Activated CD4-positive, alpha-beta T cell treated with anti-CD3 and anti-CD28 coated beads, Interleukin-2, amount 50 U/mL, for 24 hours (primary cell): ENCODE measurements at places on chromosomes 1 and 21.

DNA sequence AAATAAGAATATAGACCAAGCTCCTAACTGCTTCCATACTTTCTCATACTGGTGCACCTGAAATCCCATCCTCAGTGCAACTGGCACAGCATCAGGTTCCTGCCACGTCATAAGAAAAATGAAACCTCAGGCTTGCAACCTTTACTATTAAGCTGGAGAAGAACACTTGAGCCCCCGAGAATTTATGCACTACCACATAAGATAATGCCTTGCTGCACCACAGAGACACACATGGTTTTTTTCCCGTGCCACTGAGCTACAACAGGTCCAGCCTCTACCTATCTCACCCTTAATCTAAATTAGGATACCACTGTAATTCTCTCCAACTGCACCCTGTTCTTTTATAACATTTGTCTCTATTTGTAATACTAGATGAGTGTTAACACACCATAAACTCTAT lies 174.5 kb downstream of the DENND1B start:
- DNase-seq: no peak

- no peak for DNase-seq
Observed at GRCh38 chr1:38962560-38962959, 20.9 kb upstream of the RHBDL2 start.

DNA sequence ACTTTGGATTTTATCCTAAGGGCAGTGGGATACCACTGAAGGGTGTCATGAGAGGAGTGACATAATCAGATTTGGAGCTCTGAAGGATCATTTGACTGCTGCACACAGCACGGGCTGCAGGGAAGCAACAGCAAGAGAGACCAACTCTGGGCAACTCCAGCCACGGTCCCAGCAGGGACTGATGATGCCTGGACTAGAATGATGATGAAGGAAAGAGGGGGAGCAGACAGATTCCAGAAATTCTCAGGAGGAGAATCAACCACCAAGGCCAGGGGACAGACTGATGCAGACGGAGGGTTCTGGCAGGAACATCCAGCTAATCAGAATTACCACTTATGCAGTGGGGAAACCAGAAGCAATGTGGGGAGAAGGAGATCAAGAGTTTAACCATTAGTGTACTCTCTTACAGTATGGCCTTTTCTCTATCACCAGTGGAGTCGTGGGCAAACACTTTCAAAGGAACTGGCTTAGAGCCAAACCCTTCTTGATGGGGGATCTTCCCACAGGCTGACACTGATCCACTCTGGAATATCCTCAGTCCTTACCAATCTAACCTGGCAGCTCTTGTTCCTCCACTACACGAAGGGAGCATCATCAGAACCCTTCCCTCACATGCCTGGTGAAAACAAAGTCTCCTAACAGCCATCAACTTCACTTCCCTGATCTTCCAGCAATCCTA lies 3.3 kb downstream of the URB1 start:
- no peak for DNase-seq

- DNase-seq: no peak
Observed at GRCh38 chr1:184975208-184975870, 1.0 kb upstream of the NIBAN1 start.

GRCh38 chr1:29991025-29991424 lies 732.4 kb downstream of the MATN1 start:
- DNase-seq: no peak

GRCh38 chr1:219185486-219186117 lies 11.9 kb downstream of the LYPLAL1 start:
- DNase-seq: no peak

DNA sequence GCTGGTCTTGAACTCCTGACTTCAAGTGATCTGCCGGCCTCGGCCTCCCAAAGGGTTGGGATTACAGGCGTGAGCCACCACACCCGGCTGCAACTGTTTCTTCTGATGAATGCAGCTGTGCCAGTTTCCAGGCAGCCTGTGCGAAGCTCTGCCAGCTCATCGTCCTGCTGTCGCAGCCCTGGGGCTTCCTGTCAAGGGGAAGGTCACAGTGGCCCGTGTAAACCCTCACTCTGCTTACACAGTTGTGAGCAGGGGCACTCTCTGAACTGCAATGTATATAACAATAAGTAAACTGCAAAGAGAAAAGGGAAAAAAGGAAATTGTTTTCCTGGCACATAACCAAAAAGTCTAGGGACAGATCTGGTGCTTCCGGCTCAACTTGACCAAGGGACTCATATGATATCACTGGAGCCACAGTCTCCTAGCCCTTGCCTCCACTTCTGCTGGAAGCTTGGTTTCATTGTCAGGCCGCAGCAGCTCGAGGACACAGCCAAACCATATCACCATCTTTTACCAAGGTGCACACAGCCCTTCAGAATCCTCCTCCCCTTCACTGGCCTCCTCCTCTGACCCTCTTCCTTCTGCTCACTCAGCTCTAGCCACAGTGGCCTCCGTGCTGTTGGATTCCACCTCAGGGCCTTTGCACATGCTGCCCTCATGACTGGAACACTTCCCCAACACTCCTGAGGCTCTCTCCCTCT lies 22.8 kb upstream of the LBR start:
- DNase-seq: no peak

DNA sequence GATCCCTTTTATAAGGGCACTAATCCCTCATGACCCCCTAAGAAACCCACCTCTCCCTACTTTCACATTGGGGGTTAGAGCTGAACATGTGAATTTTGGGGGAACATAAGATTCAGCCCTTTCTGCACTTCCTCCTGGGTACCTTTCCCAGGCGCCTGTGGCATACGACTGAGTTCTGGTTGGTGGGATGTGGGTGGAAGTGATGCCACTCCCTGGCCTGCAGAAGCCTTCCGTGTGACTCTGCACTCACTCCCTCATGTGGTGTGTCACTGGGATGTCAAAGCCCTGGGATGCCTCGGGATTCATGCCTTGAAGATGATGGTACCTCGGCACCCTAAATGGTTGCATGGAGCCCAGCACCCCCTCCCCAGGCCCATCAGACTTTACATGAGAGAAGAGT lies 28.3 kb upstream of the VASH2 start:
- DNase-seq: no peak

GRCh38 chr1:60813071-60813470 lies 269.3 kb upstream of the NFIA start:
- no peak for DNase-seq

DNA sequence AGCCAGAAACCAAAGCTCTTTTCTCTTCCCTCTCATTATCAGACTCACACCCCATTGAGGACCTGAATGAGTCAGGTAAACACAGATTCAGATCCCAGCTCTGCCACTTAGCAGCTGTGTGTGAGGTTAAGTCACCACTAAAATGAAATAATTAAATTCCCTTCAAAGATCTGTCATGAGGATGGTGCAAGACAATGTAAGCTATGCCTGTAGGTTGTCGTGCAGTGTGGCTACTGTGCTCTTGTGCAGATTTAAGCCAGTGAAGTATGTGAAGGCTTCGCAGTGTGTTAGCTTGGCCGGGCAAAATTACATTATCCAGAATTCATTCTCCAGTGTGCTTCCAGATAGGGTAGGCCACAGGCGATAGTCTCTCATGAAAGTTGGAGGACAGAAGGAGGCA lies 13.6 kb downstream of the UBL4B start:
- no peak for DNase-seq

- DNase-seq: no peak
Observed at GRCh38 chr1:169634877-169635276, 5.0 kb upstream of the SELP start.

GRCh38 chr1:74579425-74579824 lies 67.0 kb upstream of the LRRC53 start:
- no peak for DNase-seq

DNA sequence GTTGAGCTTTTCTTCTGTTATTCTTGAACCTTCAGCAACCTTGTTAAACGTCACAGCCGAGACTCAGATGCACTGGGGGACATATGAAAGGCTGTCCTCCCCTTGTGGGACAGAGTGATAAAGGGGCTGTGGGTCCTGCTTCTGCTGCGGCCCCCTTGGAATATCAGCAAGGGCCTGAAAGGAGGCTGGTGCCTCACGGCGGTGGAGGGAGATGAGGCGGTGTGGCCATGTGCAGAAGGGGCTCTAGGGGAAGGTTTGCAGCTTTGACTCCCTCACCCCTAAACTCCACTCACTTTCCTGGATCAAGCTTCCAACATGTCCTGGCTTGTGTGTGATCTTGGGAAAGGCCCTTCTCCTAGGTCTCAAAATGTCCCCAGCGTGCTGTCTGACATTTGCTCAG lies 270.7 kb upstream of the CSF3R start:
- DNase-seq: no peak

DNA sequence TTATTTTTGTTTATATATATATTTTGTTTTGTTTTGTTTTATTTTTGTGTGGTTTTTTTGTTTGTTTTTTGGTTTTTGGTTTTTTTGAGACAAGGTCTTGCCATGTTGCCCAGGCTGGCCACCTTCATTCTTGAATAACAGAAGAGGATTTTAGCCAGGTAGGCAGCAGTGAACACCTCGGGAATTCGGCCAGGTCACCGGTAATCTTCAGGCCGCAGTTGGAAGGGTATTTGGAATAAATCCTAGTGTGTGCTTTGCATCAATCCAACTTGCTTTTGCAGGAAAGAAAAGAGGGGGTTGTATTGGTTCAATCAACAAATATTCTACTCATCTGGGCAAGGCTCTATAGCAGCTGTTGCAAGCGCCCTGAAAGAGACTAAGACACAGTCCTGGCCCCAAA lies 53.9 kb downstream of the MT1HL1 start:
- DNase-seq: no peak

- no peak for DNase-seq
Observed at GRCh38 chr1:29861922-29862321, 625.6 kb downstream of the PTPRU start.

GRCh38 chr1:235342471-235342870 lies 14.1 kb downstream of the GGPS1 start:
- DNase-seq: no peak

GRCh38 chr1:16087733-16088132 lies 14.3 kb upstream of the FAM131C start:
- DNase-seq: no peak
